ENCODE measurements at places on chromosomes 11 and 22. TPM values are rescaled to one million over a fixed set of nuclear protein-coding genes. Genes with fewer than 3 reads are reported as not detected.
A peak's percentile ranks its signal among the peaks of the same experiment; 100 is the strongest.

GRCh38 chr11:92867913-92868619 lies 101.4 kb upstream of the MTNR1B start:
- no peak for DNase-seq

DNA sequence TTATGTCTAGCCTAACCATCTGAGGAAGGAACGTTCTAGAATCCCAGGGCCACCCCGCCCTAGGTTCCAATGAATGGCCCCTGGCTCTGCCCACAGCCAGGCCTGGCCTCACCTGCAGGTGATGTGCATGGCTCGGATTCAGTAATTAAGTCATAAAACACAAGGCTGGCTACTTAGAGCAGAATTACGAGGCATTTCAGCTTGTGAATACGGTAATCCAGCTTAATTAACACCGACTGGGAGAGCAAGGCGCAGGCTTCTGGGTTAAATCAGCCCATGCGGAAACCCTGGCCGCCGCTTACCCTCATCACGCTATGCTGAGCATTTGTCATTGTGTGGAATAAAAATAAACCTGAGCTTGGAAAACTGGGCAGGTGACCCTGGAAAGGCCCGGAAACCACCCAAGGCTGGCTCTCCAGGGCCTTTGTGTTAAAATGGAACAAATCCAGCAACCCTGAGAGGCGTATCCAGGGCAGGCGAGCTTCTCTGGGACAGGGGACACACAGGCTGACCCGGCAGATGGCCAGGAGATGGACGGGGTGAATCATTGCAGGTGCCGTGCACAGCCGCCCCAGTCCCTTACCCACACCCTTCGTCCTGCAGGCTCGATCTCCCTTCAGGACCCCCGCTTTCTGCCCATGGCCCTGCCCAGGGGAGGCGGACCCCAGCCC lies 220.2 kb downstream of the CTTN start:
- DNase-seq = peak; percentile 60

DNA sequence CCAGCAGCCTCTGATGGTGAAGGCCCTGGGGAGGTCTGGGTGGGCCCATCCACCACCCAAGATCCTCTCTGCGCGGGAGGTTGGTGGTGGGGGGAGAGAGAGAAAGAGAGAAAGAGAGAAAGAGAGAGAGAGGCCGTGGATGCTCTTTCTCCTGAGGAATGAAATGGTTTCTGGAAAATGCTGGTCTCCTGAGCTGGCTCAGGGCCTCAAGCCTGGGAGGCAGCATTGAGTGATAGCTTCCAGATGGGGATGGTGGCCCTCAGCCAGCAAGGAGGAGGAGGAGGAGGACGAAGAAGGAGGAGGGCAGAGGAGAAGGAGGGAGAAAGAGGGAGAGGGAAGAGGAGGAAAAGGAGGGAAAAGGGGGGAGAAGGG lies 4.6 kb downstream of the TSPAN32 start:
- no peak for DNase-seq

- no peak for DNase-seq
These were observed 12.8 kb downstream of the PRR5 start for GRCh38 chr22:44714703-44715350.

GRCh38 chr11:1060852-1061616 lies 13.6 kb upstream of the MUC2 start:
- DNase-seq = no peak

DNA sequence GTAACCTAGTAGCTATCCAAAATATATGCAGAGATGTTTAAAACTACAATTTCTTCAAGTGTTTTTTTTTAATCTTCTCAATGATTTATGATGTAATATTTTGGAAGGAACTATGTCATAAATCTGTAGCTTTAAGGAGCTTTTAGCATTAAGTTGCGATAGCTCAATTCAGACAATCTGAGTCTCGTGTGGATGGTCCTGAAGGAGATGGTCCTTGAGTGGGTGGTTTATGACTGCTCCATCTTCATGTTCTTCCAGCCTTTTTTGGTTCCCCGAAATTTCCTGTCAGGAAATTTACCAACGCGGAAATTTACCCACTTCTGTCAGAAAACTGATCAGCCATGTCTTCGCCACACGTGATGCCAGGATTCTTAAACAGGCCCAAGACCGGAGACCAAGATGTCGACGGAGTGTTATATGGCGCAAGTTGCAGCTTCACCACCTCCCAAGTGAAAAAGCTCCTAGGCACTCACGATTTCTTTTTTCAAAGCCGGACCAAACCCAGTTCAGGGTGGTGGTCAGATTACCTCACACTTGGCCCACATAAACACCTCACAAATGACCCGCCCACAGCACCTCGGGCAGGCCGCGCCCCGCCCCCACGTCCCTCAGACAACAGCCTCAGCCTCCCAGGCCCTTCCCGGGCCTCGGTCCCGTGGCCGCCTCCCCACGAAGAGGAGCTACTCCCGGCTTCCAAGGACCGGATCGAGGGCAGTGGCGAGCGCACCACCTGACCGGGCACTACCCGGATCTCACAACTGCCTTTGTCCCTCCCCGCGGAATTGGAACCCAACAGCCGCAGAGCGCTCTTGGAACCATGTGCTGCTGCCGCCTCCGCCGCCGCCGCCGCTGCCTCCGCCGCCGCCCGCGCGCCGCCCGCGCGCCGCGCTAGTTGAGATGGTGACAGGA lies at the start of gene MORC2:
TSS of gene MORC2 (minus strand) at position 760 of the 909 bp plus-strand sequence. CDS start 885 bp downstream, outside the sequence.
- DNase-seq = no peak

DNA sequence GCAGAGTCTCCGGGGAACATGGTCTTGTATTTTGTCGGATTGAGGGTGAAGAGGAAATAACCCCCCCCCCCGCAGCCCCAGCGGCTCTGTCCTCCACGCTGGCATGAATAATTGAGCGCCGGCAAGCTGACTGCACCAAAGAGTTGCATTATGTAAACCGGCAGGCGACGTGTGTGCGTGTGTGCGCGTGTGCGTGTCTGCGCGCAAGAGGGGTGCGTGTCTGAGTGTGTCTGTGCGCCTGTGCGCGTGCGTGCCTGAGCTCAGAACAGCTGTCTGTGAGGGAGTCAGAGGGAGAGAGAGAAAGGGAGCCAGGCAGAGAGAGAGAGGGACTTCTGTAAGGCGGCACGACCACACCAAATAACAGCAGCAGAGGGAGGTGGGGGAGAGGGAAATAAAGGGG lies 94.4 kb downstream of the SCN3B start:
- DNase-seq = peak; percentile 65

DNA sequence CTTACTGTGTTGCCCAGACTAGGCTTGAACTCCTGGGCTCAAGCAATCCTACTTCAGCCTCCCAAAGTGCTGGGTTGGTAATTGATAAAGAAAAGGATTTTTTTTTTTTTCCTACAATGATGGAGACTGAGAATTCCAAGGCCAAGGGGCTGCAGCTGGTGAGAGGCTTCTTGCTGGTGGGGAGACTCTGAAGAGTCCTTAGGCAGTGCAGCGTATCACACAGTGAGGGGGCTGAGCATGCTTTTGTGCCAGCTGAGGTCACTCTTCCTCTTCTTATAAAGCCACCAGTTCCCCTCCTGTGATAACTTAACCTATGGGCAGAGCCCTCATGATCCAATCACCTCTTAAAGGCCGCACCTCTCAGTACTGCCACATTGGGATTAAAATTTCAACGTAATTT lies 28.2 kb upstream of the CCDC81 start:
- DNase-seq = no peak

GRCh38 chr11:3903207-3903896 lies 47.9 kb downstream of the STIM1 start:
- no peak for DNase-seq

DNA sequence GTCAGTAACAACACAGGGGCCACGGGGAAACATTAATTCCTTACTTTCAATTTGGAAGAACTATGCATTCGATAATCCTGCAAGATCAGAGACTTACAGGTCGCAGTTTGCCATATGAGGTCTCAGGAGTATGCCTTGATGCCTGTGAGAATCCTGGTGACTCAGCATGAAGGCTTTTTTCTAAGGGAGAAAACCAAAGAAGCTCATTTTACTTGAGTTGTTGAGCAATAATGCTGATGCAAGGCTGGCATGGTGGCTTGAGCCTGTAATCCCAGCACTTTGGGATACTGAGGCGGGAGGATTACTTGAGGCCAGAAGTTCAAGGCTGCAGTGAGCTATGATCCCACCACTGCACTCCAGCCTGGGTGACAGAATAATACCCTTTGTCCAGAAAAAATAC lies 26.6 kb downstream of the ATG16L2 start:
- DNase-seq = no peak

DNA sequence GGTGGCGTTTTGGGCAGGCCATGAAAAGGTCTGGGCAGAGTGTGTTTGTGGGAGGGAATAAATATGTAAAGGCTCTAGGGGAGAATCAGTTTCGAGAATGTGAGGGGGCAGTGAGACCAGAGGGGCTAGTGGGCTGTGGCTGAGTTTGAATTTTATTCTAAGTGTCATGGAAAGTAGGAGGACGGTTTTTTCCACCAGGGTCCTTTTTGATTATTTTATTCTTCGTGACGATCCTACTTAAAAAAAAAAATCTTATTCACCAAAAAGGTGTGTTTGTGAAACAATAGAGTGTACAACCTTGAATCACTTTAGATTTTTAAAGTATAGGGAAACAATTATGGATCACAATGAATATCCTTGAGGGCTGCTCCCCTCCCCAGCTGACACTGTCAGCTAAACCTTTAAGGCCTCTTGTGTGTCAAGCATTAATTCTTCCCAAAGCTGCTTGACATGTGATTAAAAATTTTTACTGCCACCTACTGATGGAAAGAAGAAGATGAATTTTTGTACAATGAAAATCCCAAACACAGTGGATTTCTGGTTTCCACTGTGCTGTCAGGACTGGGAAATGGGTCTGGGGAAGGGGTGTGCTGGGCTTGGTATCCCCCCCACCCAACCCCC lies 107.5 kb upstream of the OR4B1 start:
- DNase-seq = peak; percentile 73

GRCh38 chr22:23657727-23658126 lies 25.6 kb upstream of the DRICH1 start:
- no peak for DNase-seq

GRCh38 chr11:1916132-1916985 lies 3.1 kb upstream of the TNNT3 start:
- no peak for DNase-seq

GRCh38 chr11:119782006-119782738 lies 53.2 kb upstream of the NECTIN1 start:
- DNase-seq = no peak

DNA sequence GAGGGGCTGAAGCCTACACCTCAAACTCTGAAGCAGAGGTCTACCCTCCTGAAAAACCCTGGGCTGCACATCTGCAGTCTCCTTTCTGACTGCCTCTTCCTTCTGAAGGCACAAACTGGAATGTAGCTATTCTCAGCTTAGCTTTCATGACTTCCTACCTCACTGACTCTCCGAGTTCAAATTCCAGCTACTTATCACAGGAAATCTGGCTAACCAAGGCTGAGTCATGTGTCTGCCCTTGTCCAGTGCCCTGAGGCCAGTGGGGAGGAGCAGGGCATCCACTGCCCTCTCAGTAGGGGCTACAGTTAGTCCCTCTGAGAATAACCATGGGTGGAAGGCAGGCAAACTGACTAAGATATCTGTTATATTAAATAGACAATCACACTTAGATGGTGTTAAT lies 29.2 kb downstream of the PDGFD start:
- DNase-seq = no peak

GRCh38 chr22:37461961-37462360 lies 24.2 kb downstream of the MFNG start:
- DNase-seq = no peak

DNA sequence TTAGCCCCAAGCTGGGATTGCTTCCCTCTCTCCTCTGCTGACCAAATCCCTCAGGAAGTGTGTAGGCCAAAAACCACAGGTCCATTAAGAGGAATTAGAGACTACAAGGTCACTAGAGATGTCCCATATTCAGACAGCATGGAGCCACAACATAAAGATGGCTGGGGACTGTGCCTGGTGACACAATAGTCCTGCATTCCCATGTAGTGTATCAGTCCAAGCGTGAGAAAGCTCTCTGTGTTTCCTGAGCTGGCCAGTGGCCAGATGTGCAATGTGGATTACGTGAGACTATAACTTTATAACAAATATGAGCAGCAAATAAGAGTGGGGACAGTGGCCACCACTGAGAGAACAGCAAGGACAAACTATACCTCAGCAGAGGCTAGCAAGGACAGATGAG lies 7.6 kb upstream of the MS4A10 start:
- no peak for DNase-seq

GRCh38 chr22:32661296-32661695 lies 140.2 kb upstream of the TIMP3 start:
- no peak for DNase-seq

GRCh38 chr22:46879083-46879482 lies 116.6 kb downstream of the TBC1D22A start:
- DNase-seq = no peak

DNA sequence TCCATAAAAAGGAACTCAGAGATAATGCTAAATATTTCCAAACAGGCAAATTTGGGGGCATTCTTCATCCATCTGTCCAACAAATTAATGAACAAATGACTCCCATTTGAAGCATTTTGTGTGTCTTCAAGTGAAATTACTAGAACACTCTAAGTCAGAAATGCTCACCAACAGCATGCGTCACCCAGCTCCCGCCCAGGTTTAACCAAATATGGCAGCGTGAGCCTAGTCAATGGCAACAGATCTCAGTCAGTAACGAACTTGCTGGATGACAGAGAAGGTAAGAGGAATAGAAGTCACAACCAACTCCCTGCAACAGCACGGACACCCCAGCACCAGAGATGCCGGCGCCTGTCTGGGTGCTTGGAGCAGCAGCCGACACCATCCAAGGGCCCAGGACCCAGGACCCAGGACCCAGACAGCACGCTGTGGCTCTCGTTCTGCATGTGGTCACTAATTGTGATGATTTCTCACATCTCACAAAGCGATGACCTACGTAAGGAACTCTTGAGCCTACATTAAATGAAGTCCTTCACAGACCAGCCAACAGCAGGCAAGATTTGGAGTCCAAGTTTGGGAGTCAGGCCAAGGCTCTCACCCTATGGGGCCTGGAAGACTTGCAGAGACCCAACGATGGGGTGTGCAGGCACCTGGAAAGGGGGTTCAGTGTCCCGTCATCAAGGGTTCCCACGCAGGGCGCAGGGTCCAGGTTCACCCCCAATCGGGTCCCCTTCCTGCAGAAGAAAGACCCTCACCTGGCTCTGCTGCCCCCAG lies 556.9 kb downstream of the BRD1 start:
- no peak for DNase-seq

GRCh38 chr11:42175203-42175602 lies 715.8 kb upstream of the LRRC4C start:
- DNase-seq = no peak

DNA sequence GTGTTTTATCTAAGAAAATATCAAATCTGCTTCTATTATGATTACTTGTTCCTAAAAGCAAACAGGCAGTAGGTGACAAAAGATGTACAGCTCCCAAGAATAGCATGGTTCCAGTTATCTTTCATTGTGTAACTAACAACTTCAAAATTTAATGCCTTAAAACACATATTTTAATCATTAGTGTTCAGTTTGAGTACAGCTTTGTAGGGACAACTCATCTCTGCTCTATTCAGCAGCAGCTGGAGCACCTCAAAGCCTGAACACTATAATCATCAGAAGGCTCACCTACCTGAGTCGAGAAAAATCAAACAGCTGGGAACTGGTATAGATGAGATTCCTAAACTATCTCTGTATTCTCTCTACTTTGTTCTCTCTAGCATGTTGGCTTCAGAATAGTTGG lies 24.3 kb upstream of the OR5B12 start:
- no peak for DNase-seq

The YAP1 gene
- 41.6 TPM for total RNA-seq

The KLHDC7B gene
- not detected for total RNA-seq

The C11orf97 gene
- total RNA-seq = not detected

The ROM1 gene
- total RNA-seq = 0.64 TPM

The FAM111A gene
- total RNA-seq = 24.4 TPM

The PATE4 gene
- total RNA-seq = not detected

The LRRC74B gene
- total RNA-seq = not detected

The OR2AG1 gene
- total RNA-seq = not detected

The TPBGL gene
- 0.09 TPM for total RNA-seq
